T-helper 17 cell (primary cell): ENCODE measurements at places on chromosomes 13 and 19. TPM values are rescaled to one million over a fixed set of nuclear protein-coding genes. Genes with fewer than 3 reads are reported as not detected.

GRCh38 chr19:50739132-50739913, 16.2 kb downstream of the CLEC11A start:
- H3K4me1 ChIP-seq = no peaks in the 10 kb centered on the region
- H3K27ac ChIP-seq = no peak overlapping the region
- DNase-seq = no peak

WDR62 gene
- 3.8 TPM for total RNA-seq

CGB2 gene
- not detected for total RNA-seq

DNA sequence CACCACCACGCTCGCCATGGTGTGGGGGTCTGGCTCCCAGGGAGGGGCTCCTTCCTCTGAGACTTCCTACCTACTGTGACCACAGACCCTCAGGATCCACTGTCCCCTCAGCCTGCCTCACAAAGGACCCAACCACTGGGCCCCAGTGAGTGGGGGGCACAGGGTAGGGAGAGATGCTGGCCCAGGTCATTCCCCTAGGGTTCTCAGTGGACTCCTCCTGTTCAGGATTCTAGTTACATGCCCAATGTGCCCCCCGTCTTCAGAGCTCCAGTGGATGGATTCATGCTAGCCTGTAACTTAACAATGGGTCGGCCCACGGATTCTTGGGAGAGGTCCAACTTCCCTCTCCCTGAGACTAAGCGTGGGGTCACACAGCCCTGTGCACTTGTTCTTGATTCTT, at the start of gene TSKS:
Gene TSKS, minus strand, starts transcription at position 77 of the 400 bp plus-strand sequence. Its CDS starts 59 bp downstream, at position 18.
- DNase-seq = no peak
- H3K27ac ChIP-seq = peak within 1 kb of the TSS; percentile 85
- no peak within 1 kb of the TSS for H3K4me3 ChIP-seq

OR7A5 gene
- not detected for total RNA-seq

DNA sequence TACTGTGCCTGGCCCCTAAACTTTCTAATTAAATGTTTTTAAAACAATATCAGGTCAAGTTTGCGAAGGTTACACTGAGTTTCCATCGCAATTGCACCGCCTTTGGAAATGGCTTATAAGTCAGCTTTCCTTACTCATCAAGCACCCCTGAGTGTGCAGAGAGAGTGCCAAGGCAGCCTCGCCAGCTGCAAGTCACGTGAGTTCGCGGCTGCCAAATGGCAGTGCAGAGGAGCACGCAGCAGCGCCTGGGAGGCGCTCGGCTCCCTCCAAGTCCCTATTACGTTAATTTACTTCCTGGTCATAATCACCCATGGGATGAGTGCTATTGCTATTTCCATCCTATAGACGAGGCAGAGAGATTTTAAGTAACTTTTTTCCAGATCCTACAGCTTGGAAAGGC, 319.6 kb downstream of the TEX29 start:
- no peaks in the 10 kb centered on the region for H3K4me1 ChIP-seq
- no peak overlapping the region for H3K27ac ChIP-seq
- no peaks in the 10 kb centered on the region for H3K36me3 ChIP-seq

DNA sequence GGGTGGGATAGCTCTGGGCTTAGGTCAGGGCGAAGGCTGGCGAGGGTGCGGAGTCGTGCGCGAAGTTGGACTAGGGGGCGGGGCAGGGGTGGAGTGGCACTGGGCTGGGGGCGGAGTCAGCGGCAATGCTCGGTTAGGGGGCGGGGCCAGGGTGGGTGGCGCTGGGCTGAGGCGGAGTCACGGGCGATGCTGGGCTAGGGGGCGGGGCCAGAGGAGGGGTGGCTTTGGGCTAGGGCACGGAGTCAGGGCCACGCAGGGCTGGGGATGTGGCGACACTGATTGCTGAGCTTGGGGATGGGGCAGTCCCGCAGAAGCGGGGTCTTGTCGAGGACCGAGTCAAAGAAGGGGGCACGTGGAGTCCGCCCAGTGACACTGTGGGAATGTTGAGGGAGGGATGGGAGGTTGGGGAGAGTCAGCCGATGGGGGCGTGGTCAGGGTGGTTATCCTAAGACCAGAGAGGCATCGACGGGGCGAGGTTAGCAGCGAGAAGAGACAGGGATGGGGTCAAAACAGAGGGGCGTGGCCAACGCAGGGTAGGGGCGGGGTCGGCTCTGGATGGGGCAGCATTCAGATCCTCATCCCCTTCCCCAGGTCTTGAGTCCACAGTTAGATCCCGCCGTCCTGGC, 8.7 kb downstream of the HOMER3 start:
- peaks cover 9% of the 10 kb centered on the region for H3K27me3 ChIP-seq
- peak overlapping the region; percentile 83 for H3K4me3 ChIP-seq
- H3K27ac ChIP-seq = no peak overlapping the region

ZNF835 gene
- total RNA-seq = 0.99 TPM
